ENCODE measurements at places on chromosomes 12 and 14.

- DNase-seq = no peak
Observed at GRCh38 chr12:32756476-32757066, 874 bp upstream of the YARS2 start.

- no peak for DNase-seq
Observed at GRCh38 chr14:85528897-85529631, 880 bp upstream of the FLRT2 start.

DNA sequence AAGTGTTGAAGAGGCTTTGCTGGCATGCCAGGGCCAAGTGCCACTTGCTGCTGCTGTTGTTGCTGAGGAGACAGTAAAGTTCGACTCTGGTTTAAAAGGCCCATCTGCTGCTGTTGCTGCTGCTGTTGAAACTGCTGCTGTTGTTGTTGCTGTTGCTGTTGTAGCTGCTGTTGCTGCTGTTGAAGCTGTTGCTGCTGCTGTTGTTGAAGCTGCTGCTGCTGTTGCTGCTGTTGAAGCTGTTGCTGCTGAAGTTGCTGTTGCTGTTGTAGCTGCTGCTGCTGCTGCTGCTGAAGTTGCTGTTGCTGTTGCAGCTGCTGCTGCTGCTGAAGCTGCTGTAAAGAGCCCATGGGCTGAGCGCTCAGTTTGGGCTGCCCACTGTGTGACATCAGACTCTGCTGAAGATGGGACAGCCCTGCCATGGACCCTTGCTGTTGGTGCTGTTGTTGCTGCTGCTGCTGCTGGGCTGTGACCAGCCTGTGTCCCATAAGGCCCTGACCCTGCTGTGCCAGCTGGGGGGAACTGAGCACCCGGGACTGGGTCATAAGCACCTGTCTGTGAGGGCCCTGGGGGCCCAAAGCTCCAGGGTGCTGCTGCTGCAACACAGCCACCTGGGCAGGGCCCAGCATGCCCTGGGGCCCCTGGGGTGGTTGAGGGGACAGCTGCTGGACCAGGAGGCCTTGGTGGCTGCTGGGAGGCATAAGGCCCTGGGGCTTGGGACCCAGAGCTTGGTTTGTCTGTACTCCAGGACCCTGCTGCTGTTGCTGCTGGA, 14.3 kb upstream of the PRKAG1 start:
- DNase-seq = no peak

DNA sequence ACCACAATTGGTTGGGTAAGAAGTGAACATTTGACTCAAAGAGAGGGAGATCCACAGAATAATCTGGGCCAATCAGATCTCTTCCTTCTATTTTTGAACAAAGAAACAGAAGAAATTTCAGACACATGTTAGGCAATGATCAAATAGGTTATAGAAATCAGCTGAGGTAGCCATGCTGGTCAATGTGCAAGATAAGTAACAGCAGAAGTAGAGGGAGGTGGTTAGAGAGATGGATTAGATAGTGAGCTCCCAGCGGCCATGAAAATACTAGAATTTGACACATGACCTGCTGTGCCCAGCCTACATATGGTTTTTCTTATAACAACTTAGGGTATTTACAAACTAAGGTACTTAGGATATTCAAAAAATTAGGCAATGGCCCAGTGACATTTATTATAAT, 230.9 kb upstream of the ARID2 start:
- DNase-seq = no peak

DNA sequence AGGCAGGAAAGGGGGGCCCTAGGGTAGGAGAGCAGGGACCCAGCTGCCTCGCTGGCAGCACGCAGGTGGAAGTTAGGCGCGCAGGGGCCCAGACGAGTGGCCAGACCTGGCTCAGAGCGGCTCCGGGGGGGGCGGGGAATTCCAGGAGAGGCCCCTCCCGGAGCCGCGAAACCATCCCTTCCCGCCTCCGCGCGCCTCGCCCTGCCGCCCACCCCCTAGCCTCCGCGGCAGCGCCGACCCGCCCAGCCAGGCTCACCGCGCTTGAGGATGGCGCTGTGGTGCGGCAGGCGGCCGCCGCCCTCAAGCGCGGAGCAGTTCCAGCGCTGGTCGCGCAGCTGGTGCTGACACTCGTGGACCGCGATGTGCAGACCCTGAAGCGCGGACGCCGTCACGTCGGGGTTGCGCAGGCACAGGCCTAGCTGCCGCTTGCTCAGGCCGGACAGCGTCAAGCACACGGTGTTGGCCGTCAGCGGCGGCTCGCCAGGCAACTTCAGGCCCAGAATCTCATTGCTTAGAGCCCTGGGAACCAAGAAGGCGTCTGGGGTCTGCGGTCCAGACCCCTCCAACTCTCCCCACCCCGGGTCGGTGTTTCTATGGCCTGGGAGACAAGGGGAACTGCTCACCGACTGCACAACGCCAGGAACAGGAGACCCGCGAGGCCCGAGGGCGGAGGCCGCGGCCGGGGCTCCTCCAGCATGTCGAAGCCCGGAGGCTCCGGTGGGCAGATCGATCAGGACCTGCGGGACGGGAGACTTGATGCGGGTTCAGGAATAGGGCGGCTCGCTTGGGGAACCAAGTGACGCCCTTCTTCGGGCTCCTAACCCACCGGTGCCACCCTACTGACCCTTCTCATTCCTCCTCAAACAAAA, 1.5 kb downstream of the WNT10B start:
- DNase-seq = peak; percentile 63

- DNase-seq = no peak
Observed at GRCh38 chr12:20865873-20866272, 55.4 kb downstream of the SLCO1B3 start.

DNA sequence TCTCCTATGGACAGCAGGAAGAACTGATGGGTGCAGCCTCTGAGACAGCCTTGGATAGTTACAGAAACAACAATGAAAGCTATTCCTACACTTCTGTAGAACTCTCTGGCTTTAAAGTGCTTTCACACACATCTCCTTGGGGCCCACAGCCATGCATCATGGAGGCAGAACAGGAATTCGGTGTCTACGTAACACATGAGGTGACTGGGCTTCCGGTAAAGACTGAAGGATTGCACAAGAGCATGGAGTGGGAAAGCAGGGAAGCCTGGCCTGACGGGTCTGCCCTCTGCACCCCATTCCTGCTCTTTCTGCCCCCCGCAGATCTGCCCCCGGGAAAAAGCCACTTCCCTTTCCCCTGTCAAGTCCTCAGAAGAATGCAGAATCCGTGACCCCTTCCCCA, 82.6 kb downstream of the VWF start:
- no peak for DNase-seq

GRCh38 chr12:95228617-95229016, 11.0 kb downstream of the VEZT start:
- DNase-seq = no peak

GRCh38 chr14:89466944-89467343, 49.9 kb upstream of the FOXN3 start:
- DNase-seq = no peak

- no peak for DNase-seq
Observed at GRCh38 chr14:94008234-94008633, 11.1 kb downstream of the CCDC197 start.

DNA sequence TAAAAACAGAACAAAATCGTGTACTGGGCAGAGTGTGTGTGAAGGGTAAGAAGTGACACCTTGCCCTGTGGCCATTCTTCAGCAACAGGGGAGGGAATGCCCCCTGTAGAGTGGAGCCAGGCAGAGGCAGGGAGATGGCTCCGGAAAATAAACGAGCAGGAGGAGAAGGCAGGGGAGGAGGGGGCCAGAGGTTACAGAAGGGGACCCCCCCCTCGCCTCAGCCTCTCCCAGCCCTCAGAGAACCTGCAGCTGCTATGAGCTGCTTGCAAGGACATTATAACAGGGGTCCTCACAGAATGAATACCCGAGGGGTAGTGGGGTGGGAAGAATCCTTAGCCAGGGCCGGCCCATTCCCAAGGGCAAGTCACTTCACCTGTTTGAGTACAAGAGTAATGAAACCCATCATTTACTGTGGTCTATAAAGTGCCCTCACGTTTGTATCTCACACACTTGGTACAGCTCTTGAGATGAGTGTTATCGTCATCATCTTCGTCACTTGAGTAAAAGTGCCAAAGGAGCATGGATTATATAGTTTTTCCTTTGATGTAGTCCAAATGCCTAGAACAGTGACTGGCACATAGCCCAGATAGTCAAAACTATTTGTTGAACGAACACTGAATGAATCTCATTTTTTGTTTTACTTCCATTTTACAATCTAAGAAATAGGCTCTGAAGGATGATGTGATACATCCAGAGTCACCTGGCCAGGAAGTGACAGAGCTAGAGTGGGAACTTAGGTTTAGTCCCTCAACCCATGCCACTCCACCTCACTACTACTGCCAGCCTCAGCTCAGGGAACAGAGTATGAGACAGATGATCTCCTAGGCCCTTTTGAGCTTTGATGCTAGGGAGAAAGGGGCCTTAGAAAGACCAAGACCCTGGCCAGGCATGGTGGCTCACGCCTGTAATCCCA, 14.5 kb downstream of the SCNN1A start:
- DNase-seq = no peak

GRCh38 chr14:61813096-61813606, 50.9 kb downstream of the SNAPC1 start:
- no peak for DNase-seq

DNA sequence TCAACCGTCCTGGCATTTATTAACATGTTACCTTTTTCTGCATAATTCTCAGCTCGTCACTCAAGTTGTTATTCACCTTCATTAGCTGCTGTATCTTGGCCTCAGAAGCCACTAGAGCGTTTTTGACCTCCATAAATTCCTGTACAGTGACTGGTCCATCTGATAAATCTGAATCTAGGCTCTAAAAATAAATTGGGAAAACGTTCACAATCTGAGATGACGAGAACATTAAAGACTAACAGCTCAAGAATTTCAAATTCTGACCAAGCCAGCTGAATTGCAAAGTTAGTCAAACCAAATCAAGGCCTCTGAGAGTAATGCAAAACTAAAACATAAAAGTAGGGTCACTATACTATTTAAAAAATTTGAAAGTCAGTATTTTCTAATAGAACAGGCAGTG, 45.0 kb downstream of the GIT2 start:
- DNase-seq = no peak

DNA sequence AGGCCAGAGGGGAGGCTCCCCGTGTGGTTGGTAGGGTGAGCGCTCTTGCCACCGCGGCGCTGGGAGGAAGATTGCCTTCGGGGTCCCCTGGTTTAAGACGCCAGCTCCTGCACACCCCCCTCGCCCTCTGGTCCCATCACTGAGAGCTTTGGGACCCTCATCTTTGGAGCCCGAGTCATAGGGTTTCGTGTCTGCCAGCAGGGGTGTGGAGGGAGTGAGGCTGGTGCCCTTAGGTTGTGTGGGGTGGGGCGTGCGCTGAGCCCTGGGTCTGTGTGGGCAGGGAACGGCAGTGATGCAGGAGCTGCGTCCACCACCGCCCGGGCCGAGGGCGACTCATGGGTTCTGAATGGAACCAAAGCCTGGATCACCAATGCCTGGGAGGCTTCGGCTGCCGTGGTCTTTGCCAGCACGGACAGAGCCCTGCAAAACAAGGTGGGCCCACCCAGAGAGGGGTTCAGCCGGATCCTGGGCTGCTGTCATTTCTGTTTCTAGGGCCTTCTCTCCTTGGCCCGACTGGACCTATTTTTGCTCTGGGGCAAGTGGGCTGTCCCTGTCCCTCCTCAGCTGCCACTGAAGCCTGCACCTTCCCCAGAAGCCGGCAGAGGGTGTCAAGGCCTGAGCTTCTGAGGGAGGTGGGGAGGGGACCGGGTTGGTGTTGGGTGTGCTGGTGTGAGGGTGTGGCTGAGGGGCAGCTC, 12.1 kb downstream of the ACADS start:
- peak; percentile 67 for DNase-seq

- DNase-seq = no peak
Observed at GRCh38 chr12:106417926-106418910, 60.7 kb downstream of the POLR3B start.

GRCh38 chr12:132176920-132177551, 32.8 kb downstream of the NOC4L start:
- DNase-seq = no peak

DNA sequence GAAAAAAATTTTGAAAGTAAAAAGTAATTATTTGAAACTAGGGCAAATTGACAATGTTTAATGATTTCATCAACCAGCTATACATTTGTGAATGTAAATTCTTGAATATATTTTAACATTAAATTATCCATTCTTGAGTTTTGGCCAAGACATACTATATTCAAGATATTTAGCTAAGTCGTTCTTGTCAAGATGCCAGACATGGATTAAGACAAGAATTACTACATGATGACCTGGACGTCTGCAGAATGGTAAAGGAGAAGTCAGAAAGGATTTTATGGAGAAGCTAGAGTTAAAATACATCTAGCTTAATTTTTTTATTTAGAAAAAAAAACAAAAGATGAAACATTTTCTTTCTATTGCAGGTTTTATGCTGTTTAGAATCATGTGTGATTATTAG, 255.8 kb downstream of the TMTC2 start:
- no peak for DNase-seq

GRCh38 chr14:92565718-92566115, 52.1 kb downstream of the RIN3 start:
- DNase-seq = no peak

DNA sequence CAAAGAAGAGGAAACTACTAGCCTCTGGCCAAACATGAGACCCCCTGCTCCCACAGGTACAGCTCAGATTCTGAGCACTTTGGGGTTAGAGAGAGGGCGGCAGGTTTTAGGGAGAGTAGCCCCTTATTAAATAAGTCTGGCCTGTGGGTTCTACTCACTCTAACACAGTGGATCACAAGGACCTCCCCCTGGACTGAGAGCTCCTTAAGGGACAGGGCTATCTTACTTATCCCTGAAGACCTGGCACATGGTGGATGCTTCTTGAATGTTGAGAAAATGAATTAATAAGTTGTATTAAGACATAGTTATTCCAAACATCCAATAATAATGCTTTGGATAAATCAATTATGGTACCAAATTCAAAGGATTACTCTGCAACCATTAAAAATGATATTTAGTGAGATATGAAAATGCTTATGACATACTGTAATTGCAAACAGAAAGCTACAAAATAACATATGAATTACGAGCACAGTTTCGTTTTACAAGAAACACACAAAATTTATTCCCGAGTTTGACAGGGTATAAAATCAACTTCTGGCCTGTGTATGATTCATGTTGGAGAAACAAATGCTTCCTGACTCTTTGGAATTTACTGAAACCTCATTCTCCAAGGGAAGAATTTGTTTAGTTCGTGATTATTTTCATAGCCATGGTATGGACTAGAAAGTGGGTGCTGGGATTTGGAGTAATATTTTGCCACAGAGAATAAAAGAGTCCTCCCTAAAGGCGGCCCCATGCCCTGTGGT, 59.3 kb upstream of the BDKRB2 start:
- DNase-seq = no peak

- no peak for DNase-seq
Observed at GRCh38 chr14:36998686-36999085, 173.7 kb downstream of the SLC25A21 start.

DNA sequence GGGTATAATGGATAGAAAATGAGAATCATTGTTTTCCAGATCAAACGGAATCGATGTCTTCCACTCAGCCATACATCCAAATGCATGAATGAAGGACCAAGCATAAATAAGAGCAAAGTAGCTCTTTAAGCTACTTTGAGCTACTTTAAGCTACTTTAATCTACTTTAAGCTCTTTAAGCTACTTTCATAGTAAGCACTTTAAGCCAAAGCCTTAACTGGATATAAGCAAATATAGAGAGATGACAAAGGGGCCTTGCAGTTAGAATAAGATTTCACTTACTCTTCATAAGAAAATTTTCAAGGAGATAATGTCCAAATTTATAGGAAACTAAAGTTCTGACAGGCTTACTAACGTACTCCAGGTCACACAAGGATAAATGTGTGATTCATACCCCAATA, 355.6 kb upstream of the KITLG start:
- DNase-seq = no peak

GRCh38 chr14:61555056-61555838, 140.1 kb upstream of the HIF1A start:
- DNase-seq = no peak

GRCh38 chr12:106736051-106736957, 38.2 kb upstream of the RIC8B start:
- DNase-seq = no peak

All from cardiac septum (tissue), 1 donor.